H1 (cell line): ENCODE measurements at places on chromosomes 7 and 10. TPM values are rescaled to one million over a fixed set of nuclear protein-coding genes. Genes with fewer than 3 reads are reported as not detected.

CRHR2 gene
- polyA plus RNA-seq = 0.99 and 1.3 TPM in 2 replicates

IDI2 gene
- not detected in 2 replicates for polyA plus RNA-seq

PIK3CG gene
- not detected in 2 replicates for polyA plus RNA-seq

CAMK2B gene
- polyA plus RNA-seq = 0.05 and 0.14 TPM in 2 replicates
